HepG2 (cell line): ENCODE measurements at places on chromosomes 1 and 21.
A peak's percentile ranks its signal among the peaks of the same experiment; 100 is the strongest.

DNA sequence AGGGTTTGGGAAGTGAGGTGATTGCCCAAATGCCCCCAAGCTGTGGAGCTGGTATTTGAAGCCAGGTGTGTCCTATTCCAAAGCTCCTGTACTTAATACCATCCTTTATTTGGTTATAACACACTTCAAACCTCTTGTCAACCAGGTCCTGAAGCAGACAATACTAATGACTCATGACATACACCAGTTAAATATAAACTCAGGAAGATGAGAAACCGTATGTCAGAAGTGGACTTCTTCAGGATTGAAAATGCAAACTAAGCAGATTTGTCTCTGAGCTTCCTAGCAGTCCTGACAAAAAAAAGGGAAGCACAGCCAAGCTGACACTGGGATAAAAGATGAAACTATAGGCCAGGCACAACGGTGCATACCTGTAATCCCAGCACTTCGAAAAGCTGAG lies 70.6 kb downstream of the ALPL start:
- DNase-seq, result peak; percentile 21

DNA sequence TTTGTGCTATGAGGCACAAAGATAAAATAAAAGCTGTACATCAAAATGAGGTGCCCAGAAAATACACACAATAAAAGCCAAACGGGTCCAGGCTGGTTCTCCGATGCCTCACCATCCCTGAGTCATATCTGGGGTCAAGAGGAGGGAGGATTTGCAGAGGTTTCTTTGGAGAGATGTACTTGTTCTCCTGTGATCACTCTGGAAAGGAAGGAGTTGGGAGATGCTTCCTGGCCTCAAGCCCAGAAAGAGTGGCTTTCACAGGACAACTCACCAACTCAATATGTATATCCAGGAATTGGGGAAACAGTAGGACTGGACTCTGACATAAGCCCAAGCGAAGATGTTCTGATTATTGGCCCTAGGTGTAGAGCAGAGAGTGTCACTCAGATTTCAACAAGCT lies 51.9 kb downstream of the DIPK1A start:
- no peak for DNase-seq

DNA sequence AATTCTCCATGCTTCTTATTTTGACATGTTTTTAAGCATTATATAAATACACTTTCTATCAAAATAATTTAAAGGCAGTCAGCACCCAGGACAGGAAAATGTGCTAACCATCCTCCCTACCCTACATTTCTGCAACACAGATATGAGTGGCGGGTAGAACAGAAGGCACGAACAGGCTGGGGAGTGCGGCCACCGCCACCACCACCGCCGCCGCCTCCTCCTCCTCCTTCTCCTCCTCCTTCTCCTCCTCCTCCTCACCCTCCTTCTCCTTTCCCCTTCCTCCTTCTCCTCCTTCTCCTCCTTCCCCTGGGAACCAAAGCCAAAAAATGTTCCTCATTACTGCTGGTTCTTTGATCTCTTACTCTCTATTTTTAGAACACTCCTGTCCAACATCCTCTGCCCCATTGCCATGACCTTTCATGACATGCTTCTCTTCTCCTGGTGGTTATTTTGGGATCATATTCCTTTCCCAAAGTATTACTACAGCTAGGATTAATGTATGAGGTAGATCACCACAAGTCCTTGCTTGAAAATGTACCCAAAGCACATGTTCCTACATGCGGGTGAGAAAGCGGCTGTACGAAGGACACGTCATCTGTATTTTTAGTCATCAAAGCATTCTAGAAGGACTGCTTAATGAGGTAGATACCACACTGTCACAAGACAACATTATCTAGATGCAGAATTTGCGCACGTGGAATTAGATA lies 24.5 kb upstream of the CCN1 start:
- no peak for DNase-seq

- no peak for DNase-seq
Measured at GRCh38 chr1:17819129-17819802, 64.1 kb downstream of the ACTL8 start.

- no peak for DNase-seq
Measured at GRCh38 chr1:67801903-67802302, 31.4 kb downstream of the GNG12 start.

DNA sequence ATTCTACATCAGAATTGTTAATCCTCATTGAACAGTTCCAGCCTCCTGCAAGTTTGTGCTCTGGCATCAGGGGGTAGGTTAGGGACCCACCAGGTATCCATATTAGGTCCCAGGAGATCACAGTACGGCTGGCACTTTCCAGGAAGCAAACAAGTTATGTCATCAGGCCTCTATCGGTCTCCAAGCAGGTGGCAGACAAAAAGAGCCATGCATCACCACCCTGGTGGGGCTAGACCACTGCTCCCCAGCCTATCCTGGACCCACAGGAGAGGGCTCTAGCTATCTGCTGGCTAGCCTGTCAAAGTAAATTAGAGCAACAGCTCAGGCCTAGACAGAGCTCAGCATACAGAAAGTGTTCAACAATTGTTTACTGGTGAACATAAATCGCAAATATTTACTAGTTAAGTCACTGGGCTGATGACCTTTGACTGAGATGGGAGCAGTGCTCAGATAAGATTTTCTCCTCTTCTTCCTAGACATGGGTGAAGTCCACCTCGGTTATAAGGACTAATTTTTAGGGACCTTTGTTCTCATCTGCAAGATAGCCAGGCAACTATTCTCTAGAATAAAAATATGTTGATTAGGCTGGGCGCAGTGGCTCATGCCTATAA lies 6.4 kb downstream of the NUAK2 start:
- no peak for DNase-seq

GRCh38 chr1:181522864-181523263 lies 39.5 kb downstream of the CACNA1E start:
- no peak for DNase-seq

DNA sequence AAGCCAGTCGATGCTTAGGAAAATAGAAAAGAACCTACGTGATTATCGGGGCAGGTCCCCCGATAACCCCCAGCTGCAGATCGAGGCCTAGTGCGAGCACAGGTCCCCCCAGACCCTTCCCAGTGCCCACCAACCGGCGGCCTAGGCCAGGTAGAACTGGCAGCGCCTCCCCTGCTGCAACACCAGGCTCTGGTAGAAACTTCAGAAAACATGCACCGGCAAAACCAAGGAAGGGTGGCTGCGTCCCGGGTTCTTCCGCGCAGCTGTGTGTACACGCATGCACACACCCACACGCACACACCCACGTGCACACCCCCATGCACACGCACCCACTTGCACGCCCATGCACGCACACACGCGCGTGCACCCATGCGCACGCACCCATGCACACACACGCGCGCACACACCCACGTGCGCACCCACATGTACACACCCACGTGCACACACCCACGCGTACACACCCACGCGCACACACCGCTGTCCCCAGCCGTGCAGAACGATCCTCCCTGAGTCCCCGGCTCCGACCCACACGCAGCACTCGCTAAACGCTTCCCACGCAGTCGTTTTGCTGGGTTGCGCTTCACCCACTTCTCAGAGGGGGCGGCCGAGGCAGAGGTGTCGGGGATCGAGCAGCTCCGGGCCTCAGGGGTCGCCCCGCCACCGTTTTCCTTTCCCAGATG lies 5.2 kb downstream of the TSPEAR start:
- DNase-seq, result no peak

- DNase-seq, result peak; percentile 49
Measured at GRCh38 chr1:21594935-21595897, 73.9 kb downstream of the RAP1GAP start.

- DNase-seq, result no peak
Measured at GRCh38 chr1:8540971-8541370, 223.1 kb downstream of the SLC45A1 start.

DNA sequence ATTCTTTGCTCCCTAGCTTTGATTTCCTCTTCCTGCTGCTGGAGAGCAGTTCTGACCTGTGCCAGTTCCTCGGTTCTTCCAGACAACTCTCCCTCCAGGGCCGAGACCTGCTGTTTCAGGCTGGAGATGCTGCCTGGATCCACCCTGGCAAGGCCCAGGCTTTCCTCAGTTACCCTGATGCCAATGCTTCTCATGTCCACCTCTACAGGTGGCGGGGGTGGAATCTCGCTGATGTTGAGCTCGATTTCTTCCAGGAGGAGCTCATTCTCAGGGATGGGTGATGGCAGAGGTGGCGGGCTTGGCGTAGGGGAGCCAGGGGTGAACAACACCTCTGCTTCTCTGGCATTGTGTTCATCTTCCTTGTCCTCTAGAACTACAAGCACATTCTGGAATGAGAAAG lies 45.3 kb downstream of the KANK4 start:
- DNase-seq, result no peak

DNA sequence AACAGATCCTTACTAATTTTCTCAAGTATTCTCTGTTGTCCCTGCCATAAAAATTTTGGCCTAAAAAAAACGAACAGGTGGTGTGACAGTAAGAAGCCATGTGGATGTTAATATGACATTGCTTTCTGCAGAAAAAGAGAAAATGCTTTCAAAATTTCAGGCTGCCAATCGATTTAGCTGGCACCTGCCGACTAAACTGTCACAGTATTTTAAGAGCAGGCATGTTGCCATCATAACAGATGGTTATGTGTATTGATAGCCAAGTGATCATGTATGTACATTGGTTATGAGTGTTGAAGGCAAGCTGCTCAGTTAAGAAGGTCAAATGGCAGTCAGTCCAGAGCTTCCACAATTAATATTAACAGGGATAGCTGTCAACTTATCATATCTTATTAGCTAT lies 1017.0 kb downstream of the MRPL39 start:
- no peak for DNase-seq

GRCh38 chr21:44054710-44055109 lies 42.6 kb downstream of the TRAPPC10 start:
- DNase-seq, result no peak

GRCh38 chr1:20981915-20982314 lies 194.8 kb downstream of the EIF4G3 start:
- peak; percentile 28 for DNase-seq

- DNase-seq, result no peak
Measured at GRCh38 chr1:49651136-49651535, 372.6 kb downstream of the AGBL4 start.

DNA sequence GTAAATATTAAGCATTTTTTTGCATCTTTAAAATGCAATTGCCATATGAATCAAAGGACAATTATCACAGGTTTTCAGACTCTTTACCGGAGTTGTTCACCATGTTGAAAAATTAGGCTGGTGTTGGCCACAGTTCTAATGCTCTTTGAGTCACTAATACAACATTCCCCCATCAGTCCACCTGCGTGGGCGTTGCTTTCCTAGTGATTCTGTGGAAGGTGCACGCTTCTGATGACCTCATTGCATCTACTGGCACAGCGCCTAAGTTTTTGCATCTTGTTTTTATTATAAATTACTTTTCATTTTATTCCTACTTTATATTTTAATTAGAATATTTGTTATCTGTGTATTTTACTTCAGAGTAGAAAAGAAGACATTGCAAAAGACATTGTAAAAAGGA lies 4.7 kb upstream of the F5 start:
- no peak for DNase-seq
